ENCODE measurements at places on chromosomes 6 and 20. TPM values are rescaled to one million over a fixed set of nuclear protein-coding genes. Genes with fewer than 3 reads are reported as not detected.

DNA sequence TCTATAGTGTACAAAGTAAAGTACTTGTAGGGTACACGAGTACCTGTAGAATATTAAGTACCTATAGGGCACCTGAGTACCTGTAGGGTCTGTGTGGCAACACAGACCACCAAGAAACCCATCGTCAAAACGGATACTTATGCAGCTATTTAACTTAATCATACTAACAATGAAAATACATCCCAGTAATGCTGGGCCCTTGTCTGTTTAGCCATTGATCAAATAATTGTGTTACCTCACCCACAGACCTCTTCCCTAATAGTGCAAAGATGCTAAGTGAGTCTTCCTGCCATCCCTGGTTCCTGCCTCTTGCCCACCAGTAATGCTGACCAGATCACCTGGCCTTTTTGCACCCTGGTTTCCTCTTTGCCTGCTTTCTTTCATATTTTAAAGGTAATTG, 7.5 kb upstream of the COL10A1 start:
- DNase-seq, result no peak

- no peak for DNase-seq
Measured at GRCh38 chr6:32167154-32167760, 2.9 kb downstream of the EGFL8 start.

SMLR1 gene
- not detected for total RNA-seq

DNA sequence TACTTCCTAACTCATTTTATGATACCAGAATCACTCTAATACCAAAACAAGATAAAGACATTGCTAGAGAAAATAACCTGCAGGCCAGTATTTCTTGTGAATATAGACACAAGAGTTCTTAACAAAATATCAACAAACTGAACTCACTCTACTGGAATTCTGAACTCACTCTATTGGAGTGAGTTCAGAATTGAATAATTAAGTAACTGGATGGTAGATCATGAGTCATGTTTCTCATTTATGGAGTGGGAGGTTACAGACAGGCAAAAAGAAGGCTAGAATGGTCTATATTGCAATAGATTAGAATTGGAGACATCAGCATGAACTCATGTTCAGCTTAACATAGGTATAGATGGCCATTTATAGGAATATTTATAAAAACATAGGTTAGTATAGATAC, 26.6 kb upstream of the C6orf58 start:
- DNase-seq, result no peak

- DNase-seq, result peak; percentile 86
Measured at GRCh38 chr6:35449287-35449881, 2.8 kb upstream of the FANCE start.

SPATS1 gene
- total RNA-seq, result 8.4 TPM

GRCh38 chr6:108211671-108212070, 45.8 kb downstream of the NR2E1 start:
- no peak for DNase-seq

SLC13A3 gene
- total RNA-seq, result not detected

STXBP5 gene
- total RNA-seq, result 14.1 TPM

GRCh38 chr20:63005862-63006539, 763 bp downstream of the BHLHE23 start:
- no peak for DNase-seq

GRCh38 chr6:15038013-15038791, 207.7 kb upstream of the JARID2 start:
- no peak for DNase-seq

DNA sequence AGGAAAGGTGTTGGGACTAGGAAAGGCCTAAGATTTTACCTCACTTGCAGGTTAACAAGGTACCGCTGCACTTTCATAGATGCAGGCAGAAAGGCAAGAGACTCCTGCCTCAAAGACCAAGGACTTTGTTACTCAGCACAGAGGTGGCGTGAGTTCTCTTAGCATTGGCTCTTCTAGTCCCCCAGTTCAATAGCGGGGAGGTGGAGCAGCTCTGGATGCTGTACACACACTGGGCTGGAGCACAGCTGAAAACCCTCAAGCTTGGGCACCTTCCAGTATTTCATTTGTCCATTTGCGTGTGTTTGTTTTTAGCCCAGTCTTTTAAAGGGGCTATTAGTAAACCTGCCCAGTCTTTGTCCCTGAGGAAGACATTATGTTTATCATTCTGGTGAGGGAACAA, 345.2 kb downstream of the FARS2 start:
- DNase-seq, result no peak

- peak; percentile 39 for DNase-seq
Measured at GRCh38 chr6:153001767-153002612, 519 bp downstream of the MTRF1L start.

All from G401 (cell line).